T-cell (primary cell): ENCODE measurements at places on chromosomes 5 and 9.

GRCh38 chr9:138051586-138052321, 174.2 kb downstream of the CACNA1B start:
- no peaks in the 10 kb centered on the region for H3K36me3 ChIP-seq
- H3K27ac ChIP-seq, result no peak overlapping the region
- no peaks in the 10 kb centered on the region for H3K4me1 ChIP-seq
- no peak overlapping the region for H3K4me3 ChIP-seq

GRCh38 chr9:19516348-19516747, 107.5 kb downstream of the ACER2 start:
- no peaks in the 10 kb centered on the region for H3K27me3 ChIP-seq
- H3K4me1 ChIP-seq, result no peaks in the 10 kb centered on the region
- H3K4me3 ChIP-seq, result no peak overlapping the region
- DNase-seq, result no peak
- H3K36me3 ChIP-seq, result no peaks in the 10 kb centered on the region
- H3K27ac ChIP-seq, result no peak overlapping the region

DNA sequence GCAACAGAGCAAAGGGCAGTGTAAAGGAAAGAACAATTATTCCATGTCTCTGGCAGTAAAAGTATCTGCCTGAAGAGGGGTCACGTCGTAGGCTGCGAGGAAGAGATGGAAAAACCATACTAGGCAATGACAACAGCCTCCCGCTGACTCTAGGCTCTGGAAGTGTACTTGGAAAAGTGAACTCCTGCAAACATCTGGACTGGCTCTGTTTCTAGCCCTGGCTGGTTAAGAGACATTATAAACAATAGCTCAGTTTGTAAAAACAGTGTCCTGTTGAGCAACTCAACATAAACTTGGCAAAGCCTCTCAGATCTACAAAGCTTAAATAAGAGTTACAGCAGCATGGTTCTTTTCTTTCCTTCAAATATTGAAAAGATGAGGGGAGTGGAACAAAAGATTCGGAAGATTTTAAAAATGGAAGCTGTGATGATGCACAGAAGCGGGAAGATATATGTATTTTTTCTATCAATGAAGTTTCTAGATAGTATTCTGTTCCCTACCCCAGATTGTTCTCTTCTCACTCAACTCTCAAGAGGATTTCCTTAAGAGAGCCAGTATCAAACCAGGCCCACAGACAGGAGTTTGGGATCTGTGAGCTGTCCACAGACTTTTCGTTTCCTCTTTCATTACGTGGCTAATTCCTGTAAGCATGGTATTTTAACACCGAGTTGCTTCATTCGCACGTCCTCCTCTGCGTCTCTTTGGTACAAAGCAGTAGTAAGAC, 79.4 kb downstream of the SPTLC1 start:
- H3K36me3 ChIP-seq, result peaks cover 56% of the 10 kb centered on the region
- no peak for DNase-seq
- no peaks in the 10 kb centered on the region for H3K4me1 ChIP-seq

DNA sequence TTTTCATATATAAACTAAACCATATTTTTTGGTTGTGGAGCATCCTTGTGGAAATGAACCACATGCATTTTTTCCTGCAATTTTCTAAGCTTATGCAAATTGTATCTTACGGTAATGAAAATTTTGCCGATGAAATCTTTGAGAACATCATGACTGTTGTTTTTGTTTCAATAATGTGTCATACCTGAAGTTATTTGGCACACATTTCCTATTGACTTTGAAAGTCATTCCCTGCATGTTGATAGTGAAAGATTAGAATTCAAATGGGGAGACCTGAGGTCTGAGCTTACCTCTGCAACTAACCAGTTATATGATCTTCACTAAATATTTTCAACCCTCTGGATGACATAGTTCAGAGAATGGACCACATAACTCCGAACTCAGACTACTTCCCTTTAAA, 88.5 kb downstream of the PRR16 start:
- H3K36me3 ChIP-seq, result no peaks in the 10 kb centered on the region
- no peaks in the 10 kb centered on the region for H3K4me1 ChIP-seq
- DNase-seq, result no peak
- no peak overlapping the region for H3K4me3 ChIP-seq
- H3K27me3 ChIP-seq, result peaks cover 2% of the 10 kb centered on the region

- no peaks in the 10 kb centered on the region for H3K36me3 ChIP-seq
- no peak overlapping the region for H3K27ac ChIP-seq
- no peak overlapping the region for H3K4me3 ChIP-seq
- peaks cover 12% of the 10 kb centered on the region for H3K27me3 ChIP-seq
- no peaks in the 10 kb centered on the region for H3K4me1 ChIP-seq
- DNase-seq, result no peak
Measured at GRCh38 chr9:76322810-76323209, 71.4 kb downstream of the RFK start.

DNA sequence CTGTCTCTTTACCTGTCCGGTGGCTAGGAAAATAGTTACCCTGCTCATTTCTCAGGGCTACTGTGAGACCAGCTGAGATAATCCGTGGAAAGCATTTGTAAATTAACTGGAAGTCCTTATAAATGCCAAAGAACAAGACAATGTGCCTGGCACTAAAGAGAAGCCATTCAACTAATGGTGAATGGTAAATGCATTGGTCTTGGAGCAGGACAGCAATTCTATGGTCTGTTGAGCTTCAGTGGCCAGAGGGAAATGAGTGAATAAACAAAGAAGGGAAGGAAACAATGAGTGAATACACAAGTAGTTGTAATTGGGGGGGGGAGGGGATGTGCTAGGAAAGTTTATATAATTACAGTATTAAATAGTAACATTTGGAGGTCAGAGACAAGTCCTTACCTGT, 353.6 kb downstream of the SEMA5A start:
- H3K27me3 ChIP-seq, result no peaks in the 10 kb centered on the region
- no peaks in the 10 kb centered on the region for H3K4me1 ChIP-seq
- H3K36me3 ChIP-seq, result no peaks in the 10 kb centered on the region
- no peak for DNase-seq

DNA sequence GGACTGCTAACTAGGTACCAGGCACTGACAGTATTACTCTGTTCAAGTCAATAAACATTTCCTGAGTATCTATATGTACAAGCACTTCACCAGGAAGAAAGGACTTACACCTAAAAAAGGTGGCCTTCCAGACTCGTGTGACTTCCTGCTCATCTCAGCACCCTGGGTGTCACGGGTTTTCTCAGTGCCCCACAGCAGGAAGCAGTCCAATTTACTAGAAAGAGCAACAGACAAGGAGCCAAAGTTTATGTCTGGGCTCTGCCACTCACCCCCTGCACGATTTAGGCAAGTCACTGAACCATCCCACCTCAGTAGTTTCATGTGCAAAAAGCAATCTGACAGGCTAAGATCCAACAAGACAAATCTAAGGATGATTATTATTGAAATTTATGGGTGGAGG, 92.4 kb downstream of the TMEM215 start:
- H3K4me1 ChIP-seq, result no peaks in the 10 kb centered on the region
- H3K4me3 ChIP-seq, result no peak overlapping the region
- H3K27me3 ChIP-seq, result no peaks in the 10 kb centered on the region
- H3K27ac ChIP-seq, result no peak overlapping the region
- DNase-seq, result no peak

- H3K27me3 ChIP-seq, result no peaks in the 10 kb centered on the region
- H3K4me1 ChIP-seq, result no peaks in the 10 kb centered on the region
- no peak overlapping the region for H3K27ac ChIP-seq
- no peaks in the 10 kb centered on the region for H3K36me3 ChIP-seq
- no peak overlapping the region for H3K4me3 ChIP-seq
Measured at GRCh38 chr5:102937894-102938293, 182.0 kb downstream of the GIN1 start.

GRCh38 chr9:6049798-6050197, 34.4 kb upstream of the RANBP6 start:
- DNase-seq, result no peak
- no peak overlapping the region for H3K27ac ChIP-seq
- H3K4me3 ChIP-seq, result no peak overlapping the region
- no peaks in the 10 kb centered on the region for H3K27me3 ChIP-seq

GRCh38 chr5:166004006-166004405, 2287.4 kb upstream of the WWC1 start:
- no peak for DNase-seq
- H3K36me3 ChIP-seq, result no peaks in the 10 kb centered on the region
- H3K27me3 ChIP-seq, result no peaks in the 10 kb centered on the region
- no peak overlapping the region for H3K27ac ChIP-seq
- H3K4me3 ChIP-seq, result no peak overlapping the region
- no peaks in the 10 kb centered on the region for H3K4me1 ChIP-seq

DNA sequence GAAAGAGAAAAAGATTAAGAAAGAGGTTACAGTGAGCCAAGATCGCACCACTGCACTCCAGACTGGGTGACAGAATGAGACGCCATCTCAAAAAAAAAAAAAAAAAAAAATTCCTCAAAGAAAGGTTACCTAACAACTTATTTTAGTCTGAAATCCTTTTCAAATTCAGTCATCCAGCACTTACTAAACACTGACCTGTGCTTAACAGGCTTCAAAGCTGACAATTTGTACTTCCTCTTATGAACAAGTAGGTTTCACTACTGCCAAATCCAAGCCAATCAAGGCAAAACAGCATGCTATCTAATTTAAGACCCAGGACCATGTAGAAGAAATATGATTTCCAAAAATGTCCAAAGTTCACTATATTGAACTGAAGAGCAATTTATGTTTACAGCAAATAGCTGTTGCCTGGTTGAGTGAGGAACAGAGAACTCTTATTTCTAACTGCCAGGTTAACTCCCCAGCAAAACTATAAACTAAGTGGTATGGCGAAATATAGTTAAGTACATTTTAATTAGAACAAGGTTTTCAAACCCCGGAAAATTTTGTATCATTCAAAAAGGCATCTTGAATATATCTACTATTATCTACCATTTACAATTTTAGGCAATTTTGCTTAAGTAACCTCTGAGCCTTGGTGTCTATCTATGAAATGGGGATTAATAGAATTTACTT, 13.4 kb downstream of the PWWP2A start:
- no peak for DNase-seq
- peaks cover 17% of the 10 kb centered on the region for H3K36me3 ChIP-seq
- H3K4me1 ChIP-seq, result no peaks in the 10 kb centered on the region
- H3K27me3 ChIP-seq, result no peaks in the 10 kb centered on the region
- H3K4me3 ChIP-seq, result no peak overlapping the region
- H3K27ac ChIP-seq, result no peak overlapping the region

GRCh38 chr9:34446468-34446891, 11.9 kb downstream of the FAM219A start:
- DNase-seq, result no peak
- H3K4me1 ChIP-seq, result no peaks in the 10 kb centered on the region
- no peaks in the 10 kb centered on the region for H3K36me3 ChIP-seq

GRCh38 chr5:14086261-14086660, 56.9 kb upstream of the TRIO start:
- no peaks in the 10 kb centered on the region for H3K27me3 ChIP-seq
- H3K36me3 ChIP-seq, result no peaks in the 10 kb centered on the region
- no peak for DNase-seq
- no peak overlapping the region for H3K4me3 ChIP-seq

GRCh38 chr5:60945813-60946187, 795 bp downstream of the NDUFAF2 start:
- DNase-seq, result peak; percentile 9
- peak overlapping the region; percentile 60 for H3K27ac ChIP-seq
- peaks cover 8% of the 10 kb centered on the region for H3K4me1 ChIP-seq
- H3K27me3 ChIP-seq, result no peaks in the 10 kb centered on the region
- peak overlapping the region; percentile 92 for H3K4me3 ChIP-seq

DNA sequence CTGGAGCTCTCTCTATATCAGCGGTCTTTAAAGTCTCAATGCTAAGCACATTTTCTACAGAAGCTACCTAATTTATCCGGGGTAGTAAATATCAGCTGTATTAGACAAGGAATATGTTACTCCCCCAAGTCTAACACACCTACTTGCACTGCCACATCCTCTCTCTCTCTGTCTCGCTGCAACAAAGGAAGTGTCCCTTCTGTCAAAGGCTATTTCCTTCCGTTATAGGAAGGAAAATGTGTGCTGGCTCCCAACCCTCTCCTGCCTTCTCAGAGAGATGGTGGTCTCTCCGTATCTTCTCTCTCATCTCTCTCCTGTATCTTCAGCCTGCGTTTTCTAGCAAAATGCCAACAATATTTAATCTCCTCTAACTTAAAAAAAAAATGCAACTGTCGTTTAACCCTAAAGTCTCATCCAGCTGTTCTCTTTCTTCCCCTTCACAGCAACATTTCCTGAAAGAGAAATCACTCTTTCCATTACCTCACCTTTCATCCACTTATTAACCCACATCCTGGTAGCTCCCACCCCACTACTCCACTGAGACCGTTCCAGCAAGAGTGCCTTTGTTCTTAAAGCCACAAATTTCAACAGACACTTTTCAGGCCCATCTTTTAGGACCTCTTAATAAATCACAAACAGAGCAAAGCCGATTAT, 2.3 kb downstream of the TTF1 start:
- peak overlapping the region; percentile 40 for H3K27ac ChIP-seq
- no peak overlapping the region for H3K4me3 ChIP-seq
- no peaks in the 10 kb centered on the region for H3K27me3 ChIP-seq
- H3K4me1 ChIP-seq, result peaks cover 33% of the 10 kb centered on the region
